Upper lobe of right lung (tissue), 1 donor: ENCODE measurements at places on chromosomes 3 and 15. TPM values are rescaled to one million over a fixed set of nuclear protein-coding genes. Genes with fewer than 3 reads are reported as not detected.

CILP gene
- total RNA-seq, result 1.1 TPM

- DNase-seq, result no peak
Observed at GRCh38 chr3:189404797-189405484, 226.2 kb upstream of the TP63 start.

- DNase-seq, result no peak
Observed at GRCh38 chr3:127487196-127487595, 103.3 kb downstream of the TPRA1 start.

GRCh38 chr15:101029971-101030661, 111.0 kb downstream of the LRRK1 start:
- no peak for DNase-seq
